ENCODE measurements at places on chromosomes 3 and 15.
A peak's percentile ranks its signal among the peaks of the same experiment; 100 is the strongest.

DNA sequence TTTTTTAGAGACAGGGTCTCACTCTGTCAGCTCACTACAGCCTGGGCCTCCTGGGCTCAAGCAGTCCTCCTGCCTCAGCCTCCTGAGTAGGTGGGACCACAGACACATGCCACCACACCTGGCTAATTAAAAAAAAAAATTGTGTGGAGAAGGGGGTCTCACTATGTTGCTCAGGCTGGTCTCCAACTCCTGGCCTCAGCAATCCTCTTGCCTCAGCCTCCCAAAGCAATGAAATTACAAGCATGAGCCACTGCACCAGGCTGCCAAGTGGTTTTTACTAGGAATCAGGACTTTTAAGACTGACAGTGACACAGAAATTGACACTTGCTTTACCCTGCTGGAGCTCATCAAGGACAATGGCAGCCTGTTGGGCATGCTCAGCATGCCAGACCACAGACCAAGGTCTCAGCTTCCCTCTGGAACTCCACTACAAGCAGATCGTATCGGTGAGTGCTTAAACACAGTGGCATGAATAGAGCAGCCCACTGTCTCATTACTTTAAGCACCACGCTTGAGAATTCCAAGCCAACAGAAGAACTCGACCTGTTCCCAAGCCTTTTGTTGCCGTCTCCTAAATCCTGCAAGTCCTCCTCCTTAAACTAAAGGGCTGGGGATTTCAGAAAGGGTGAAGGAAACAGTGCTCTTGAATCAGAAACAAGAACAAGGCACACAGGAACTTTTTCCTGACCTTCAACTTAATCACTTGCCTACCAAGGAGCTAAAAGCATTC is 41.4 kb downstream of the EOMES start:
- DNase-seq = no peak

DNA sequence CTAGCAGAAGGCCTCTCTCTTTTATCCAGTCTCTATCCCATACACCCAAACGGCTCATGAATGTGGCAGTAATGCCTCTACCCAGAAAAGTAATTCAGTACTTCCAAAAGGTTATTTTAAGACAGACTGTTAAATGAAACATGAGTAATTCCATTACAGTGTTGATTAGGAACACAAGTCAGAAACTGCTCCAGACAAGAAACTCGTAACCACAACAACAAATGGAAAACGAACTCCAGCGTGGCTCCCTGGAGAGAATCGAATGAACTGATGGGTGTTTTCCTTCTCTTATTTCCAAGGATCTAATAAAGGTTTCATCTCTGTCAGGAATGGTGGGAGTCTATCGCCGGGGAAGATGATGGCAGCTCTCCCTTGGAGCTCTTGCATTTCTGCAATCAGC is 228.4 kb downstream of the MAGI1 start:
- DNase-seq = no peak

DNA sequence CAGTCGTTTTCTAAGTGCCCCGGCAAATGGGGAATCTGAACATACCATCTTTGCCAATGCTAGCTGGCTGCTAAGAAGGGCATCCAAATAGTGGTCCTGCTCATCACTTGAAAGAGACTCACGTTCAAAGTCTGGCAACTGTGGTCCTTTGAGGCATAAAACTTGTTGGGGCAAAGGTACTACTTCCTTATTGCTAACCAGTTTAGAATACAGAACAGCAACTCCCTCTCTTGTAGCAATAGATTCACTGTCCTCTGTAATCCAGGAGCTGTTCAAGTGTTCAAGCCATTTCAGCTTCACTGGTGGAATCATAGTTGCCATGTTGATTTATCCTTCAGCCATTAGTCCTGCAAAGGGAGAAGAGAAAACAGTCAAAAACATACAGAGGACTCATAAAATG is 58.4 kb downstream of the HERC1 start:
- DNase-seq = no peak

DNA sequence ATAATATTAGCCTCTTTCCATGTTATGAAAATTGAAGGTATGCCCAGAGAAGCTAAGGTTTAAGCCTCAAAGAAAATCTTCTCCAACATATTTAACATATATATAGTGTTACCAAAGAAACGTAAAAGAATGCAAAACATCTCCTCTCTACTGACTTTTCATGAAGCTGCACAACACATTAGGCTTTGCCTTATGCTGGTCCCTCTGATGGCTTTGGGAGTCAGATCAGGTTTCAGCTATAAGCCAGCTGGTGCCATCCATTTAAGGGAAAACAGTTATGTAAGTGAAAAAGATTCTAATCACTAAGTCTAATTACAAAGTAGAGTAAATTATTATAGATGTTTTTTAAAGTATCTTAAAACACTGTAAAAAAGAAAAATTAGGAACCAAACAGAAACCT is 410.5 kb downstream of the LSAMP start:
- DNase-seq = no peak

DNA sequence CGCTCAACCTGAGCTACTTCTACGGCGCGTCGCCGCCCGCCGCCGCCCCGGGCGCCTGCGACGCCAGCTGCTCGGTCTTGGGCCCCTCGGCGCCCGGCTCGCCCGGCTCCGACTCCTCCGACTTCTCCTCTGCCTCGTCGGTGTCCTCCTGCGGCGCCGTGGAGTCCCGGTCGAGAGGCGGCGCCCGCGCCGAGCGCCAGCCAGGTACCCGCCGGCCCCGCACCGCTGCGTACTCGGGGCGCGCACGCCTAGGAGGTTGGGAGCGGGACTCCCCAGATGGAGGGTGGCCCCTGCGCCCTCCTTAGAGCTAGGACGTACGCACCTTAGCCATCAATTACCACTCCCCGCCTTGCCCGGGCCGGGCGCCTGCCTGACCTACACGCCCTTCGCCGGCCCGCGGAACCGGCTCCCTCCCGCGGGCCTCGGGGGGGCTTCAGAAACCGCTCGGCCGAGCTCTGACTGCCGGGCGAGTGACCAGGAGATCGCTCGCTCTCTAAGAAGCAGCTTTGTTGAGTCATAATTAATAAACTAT is 466 bp downstream of the NFKBIZ start:
- DNase-seq = peak; percentile 79
